Bronchus fibroblast of lung (primary cell): ENCODE measurements at places on chromosomes 12 and 14. TPM values are rescaled to one million over a fixed set of nuclear protein-coding genes. Genes with fewer than 3 reads are reported as not detected.

INHBE gene
- total RNA-seq = 8.0 and 10.9 TPM in 2 replicates

CPNE6 gene
- total RNA-seq = not detected in 2 replicates

RGS6 gene
- total RNA-seq = not detected in 2 replicates

CRACR2A gene
- 4.3 and 4.5 TPM in 2 replicates for total RNA-seq

NINJ2 gene
- 0.17 TPM in 1 of 2 replicates, not detected in the other for total RNA-seq

SLC25A21 gene
- total RNA-seq = 0.59 and 1.0 TPM in 2 replicates

NPFF gene
- total RNA-seq = not detected in 2 replicates

DPF3 gene
- total RNA-seq = 4.6 and 5.5 TPM in 2 replicates

KRT79 gene
- not detected in 2 replicates for total RNA-seq

COL2A1 gene
- 0.17 and 1.2 TPM in 2 replicates for total RNA-seq

GNB3 gene
- total RNA-seq = 1.3 and 2.2 TPM in 2 replicates

OTOGL gene
- under 0.01 and 0.17 TPM in 2 replicates for total RNA-seq

PROX2 gene
- not detected in 2 replicates for total RNA-seq

OTUB2 gene
- 1.3 TPM in 2 replicates for total RNA-seq

RERG gene
- 0.15 and 0.17 TPM in 2 replicates for total RNA-seq

LMNTD1 gene
- 0.30 TPM in 1 of 2 replicates, not detected in the other for total RNA-seq

SMOC1 gene
- total RNA-seq = 1.9 and 2.2 TPM in 2 replicates

CIROP gene
- total RNA-seq = 0.34 and 0.45 TPM in 2 replicates
